Activated CD4-positive, alpha-beta memory T cell treated with anti-CD3 and anti-CD28 coated beads, Interleukin-2, amount 10 ng/mL, durations not matched to agents 7 days and 5 days (primary cell): ENCODE measurements at places on chromosomes 12 and 14. TPM values are rescaled to one million over a fixed set of nuclear protein-coding genes. Genes with fewer than 3 reads are reported as not detected.

Gene B4GALNT1
- total RNA-seq, result 1.4 TPM

GRCh38 chr14:71610797-71611196 lies 321.4 kb upstream of the RGS6 start:
- no peak for DNase-seq

Gene RNASE2
- total RNA-seq, result not detected

DNA sequence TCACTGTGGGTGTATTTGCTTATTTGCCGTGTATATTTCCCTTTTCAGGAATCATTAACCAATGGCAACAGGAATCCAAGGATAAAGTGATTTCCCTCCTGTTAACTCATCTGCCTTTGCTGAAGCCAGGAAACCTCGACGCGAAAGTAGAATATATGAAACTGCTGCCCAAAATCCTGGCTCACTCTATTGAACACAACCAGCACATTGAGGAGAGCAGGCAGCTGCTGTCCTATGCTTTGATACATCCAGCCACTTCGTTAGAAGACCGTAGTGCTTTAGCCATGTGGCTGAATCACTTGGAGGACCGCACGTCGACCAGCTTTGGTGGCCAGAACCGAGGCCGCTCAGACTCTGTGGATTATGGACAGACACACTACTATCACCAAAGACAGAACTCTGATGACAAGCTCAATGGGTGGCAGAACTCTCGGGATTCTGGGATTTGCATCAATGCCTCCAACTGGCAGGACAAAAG lies 135.1 kb downstream of the SAMD4A start:
- no peak for DNase-seq

DNA sequence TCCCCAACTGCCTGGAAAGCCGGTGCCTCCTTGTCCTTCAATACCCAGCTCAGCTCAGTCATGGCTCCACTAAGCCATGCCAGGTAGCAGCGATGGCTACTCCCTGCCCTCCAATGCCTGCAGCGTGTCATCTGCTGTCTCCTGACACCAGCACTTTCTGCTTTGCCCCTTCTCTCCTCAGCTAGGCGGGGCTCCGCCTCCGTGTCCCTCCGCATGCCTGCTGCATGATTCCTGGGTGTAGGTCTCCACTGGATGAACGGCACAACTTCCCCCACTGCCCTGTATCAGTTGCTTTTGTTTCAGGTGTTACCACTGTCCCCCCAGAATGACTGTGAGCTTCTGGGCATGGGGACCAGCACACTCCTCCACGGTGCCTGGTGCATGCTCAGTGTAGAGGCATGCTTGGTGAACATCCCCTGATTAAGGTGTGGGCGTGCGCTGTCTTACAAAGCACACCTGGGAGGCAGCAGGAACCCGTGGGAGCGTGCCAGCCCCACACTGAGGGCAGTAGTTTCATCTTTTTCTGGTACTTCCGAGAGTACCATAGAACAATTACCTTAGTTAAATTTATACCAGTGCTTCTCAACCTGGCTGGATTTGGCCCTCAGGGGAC lies 179.4 kb upstream of the PRMT8 start:
- no peak for DNase-seq

DNA sequence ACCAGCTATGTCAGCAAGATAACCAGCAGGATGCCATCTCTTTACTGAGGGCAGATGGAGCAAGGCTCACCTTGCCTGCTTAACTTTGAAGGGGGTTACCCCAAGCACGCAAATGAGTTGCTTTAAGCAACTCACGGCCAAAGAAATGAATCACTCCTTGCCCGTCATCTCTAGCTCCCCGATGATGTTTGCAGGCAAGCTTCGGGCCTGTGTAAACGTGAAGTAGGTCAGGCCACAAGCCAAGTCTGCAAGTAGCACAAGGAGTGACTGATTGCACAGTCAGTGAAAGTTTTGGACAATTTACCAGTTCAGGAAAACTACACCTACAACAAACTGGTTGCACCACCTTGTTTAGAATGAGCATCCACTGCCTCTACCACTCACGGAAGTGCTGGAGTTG lies 699.7 kb upstream of the TBX3 start:
- no peak for DNase-seq

Gene PLEKHG7
- 0.18 TPM for total RNA-seq

DNA sequence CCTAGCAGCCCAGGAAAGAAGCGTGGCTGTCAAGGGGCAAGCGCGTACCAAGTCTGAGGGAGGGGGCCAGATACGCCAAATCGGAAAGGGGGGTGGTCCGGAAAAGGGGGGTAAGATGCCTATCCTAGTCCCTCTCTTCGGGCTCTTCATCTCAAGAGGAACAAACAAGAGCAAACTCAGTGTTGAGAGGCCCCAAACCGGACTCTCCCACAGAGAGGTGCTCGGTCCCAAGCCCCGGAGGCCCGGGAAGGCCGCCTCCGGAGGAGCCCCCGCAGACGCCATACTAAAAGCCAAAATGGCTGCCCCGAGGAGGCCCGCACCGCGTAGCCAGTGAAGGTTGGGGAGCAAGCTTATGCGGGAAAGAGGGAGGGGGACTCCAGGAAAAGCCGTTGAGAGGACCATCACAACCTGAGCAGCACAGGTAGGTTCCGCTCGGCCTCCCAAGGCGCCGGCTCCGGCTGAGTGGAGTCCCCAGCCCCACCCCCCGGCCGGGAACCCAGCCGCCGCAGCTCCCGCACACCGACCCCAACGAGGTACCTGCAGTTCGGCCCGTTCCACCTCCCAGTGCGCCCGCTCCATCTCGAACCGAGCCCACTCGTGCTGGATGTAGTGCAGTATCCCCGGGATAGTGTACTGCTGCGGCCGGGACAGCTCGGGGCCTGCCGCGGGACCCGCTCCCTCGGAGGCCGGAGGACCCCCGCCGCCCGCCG lies at the start of gene AP4S1:
Gene AP4S1 (plus strand): TSS at position 283 of the 710 bp plus-strand sequence. CDS start 40,548 bp downstream, outside the sequence.
- peak; percentile 59 for DNase-seq

DNA sequence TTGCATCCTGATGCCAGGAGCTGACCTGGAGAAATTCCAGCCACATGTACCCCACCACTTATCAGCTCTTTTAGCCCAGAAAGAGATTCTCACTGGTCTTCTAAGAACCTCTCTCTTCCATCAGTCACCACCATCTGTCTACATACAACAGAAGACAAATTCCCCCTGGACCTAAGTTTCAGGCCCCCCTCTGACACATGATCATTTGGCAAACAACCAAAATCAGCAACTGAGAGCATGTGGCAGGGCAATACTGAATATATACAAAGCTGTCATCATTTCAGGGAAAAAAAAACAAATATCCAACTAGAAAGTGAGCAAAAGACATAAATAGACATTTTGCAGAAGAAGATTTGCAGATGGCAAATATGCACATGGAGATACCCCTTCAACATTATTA lies 180.2 kb downstream of the FOXN3 start:
- no peak for DNase-seq

DNA sequence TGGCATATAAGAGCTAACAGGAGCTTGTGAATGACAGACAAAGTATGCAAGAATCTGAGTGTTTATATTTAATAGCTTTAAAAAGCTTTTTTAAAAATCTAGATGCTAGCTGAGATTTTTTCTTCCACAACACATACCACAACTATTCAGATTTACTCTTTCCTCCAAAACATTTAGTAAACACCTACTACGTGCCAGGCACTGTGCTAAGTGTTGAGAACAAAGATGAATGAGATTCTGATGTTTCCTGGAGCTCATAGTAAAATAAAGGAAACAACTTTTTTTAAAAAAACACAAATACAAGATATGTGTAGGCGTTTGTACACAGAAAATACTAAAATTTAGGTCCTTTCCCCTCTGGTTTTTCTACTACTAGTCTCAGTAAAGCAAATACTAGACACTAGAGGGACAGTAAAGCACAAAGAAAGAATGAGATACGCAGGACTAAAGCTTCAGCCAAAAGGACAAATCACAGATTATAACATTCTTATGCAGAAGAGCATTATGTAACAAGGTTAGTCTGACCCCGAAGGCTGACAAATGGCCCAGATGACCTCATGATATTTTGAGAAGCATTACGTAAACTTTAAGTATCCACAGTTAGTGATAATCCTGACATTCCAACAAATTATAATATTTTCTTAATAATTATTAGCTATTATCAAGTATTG lies 78.6 kb upstream of the PAWR start:
- DNase-seq, result no peak

DNA sequence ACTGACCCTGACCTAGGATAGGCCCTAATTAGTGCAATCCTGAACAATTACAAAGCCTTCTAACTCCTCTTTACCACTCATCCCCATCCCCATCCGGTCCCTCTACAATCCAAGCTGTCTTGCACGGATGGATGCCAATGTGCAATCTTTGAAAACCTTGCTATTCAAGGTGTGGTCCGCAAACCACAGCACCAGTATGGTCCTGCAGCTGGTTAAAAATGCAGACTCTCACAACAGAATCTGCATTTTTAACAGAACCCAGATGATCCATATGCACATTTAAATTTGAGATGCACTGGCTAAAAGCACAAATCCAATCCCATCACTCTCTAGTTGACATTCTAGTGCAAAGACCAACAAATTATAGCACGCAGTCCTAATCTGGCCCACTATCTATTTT lies 230.6 kb upstream of the KRR1 start:
- DNase-seq, result no peak

GRCh38 chr14:84253326-84253725 lies 1276.6 kb upstream of the FLRT2 start:
- DNase-seq, result no peak

DNA sequence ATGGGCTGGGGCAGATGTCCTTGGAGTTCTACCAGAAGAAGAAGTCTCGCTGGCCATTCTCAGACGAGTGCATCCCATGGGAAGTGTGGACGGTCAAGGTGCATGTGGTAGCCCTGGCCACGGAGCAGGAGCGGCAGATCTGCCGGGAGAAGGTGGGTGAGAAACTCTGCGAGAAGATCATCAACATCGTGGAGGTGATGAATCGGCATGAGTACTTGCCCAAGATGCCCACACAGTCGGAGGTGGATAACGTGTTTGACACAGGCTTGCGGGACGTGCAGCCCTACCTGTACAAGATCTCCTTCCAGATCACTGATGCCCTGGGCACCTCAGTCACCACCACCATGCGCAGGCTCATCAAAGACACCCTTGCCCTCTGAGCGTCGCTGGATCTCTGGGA lies 2.7 kb upstream of the SMIM41 start:
- no peak for DNase-seq

- DNase-seq, result no peak
Measured at GRCh38 chr12:4297617-4298016, 23.4 kb upstream of the TIGAR start.

Gene PLCZ1
- not detected for total RNA-seq

Gene PGAM5
- total RNA-seq, result 32.5 TPM

DNA sequence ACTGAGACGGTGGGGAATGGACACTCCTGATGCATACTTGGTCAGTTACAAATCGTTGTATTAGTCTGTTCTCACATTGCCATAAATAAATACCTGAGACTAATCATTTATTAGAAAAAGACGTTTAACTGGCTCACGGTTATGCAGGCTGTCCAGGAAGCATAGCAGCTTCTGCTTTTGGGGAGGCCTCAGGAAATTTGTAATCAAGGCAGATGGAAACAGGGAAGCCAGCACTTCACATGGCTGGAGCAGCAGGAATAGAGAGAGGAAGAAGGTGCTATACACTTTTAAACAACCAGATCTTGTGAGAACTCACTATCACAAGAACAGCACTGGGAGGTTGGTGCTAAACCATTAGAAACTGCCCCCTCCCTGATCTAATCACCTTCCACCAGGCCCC lies 418.2 kb downstream of the FLRT2 start:
- DNase-seq, result no peak

DNA sequence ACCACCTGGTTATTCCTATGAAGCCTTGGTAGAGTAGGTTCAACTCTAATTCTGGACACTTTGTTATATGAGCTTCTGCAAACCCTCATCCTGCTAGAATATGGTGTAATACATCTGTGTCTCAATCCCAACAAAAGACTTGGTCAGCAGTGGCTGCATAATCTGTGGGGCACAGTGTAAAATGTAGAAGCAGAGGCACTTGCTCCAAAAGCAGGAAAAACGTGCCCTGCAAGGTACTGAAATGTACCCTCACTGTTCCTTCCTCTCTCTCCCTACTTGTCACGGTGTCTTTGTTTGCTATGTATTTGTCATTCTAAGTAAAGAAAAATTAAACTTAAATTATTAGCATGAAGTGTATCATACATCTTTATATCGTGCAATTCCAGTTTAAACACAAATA lies 267.9 kb downstream of the BCL11B start:
- no peak for DNase-seq

GRCh38 chr12:22800332-22800731 lies 175.4 kb downstream of the ETNK1 start:
- no peak for DNase-seq

Gene SMIM41
- not detected for total RNA-seq

GRCh38 chr12:86050010-86050409 lies 175.9 kb downstream of the NTS start:
- DNase-seq, result no peak

GRCh38 chr14:89805501-89805900 lies 149.0 kb downstream of the EFCAB11 start:
- DNase-seq, result no peak

- peak; percentile 47 for DNase-seq
Measured at GRCh38 chr14:102363182-102363943, 622 bp downstream of the TECPR2 start.

Gene P2RX2
- total RNA-seq, result not detected

Gene DBX2
- total RNA-seq, result not detected

DNA sequence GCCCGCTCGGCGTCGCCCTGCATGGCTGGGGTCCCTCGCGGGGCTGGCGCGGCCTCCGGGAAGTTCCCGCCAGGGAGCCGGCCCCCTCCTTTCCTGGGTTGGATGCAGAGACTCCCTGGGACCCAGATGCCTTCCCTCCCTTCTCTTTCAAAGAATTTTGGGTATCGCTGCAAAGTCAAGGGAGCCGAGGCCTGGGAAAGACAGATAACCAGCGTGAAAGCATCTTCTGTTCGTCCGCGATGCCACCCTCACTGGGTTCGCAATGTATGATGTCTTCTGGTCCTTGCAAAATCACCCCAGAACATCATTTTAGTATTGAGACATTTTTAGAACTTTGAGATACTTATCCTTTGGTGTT lies 451 bp downstream of the IRAK3 start:
- no peak for DNase-seq

Gene USP44
- 1.5 TPM for total RNA-seq

Gene ZNF385A
- 1.2 TPM for total RNA-seq

Gene CLEC9A
- not detected for total RNA-seq

GRCh38 chr12:120394483-120395367 lies 25.8 kb upstream of the MSI1 start:
- DNase-seq, result no peak

Gene MGP
- total RNA-seq, result not detected

DNA sequence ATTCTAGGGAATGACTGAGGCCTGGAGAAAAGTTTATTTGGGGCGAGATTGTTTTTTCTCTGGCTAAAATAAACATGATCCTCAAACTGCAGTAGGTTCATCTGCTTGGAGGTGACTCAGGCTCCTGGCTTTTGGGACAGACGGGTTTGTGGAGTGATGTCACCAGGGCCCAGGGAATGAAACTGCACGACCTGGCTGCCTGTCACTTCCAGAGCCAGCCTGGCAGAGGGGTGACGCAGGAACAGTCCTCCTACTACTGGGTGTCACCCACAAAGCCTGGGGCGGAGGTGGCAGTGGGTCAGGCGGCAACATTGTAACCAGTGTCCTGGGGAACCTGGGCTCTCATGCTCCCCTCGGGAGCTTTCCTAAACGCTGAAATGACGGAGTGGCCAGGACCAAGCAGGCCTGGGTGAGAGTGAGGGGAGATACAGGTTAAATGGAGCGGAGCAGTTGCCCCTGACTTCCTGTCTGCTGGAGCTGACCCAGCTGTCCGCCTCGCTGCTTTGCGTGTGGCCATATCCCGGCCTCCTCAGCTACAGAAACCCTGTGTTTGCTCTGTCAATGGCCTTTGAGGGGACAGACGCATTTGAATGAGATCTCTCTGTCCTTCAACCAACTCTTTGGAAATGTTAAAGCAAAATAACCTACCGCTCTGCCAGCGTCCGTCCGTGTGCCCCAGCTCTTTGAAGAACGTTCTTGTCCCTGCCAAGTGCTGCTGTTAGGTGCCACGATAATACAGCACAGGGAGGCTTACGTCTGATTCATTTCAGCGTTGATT lies 6.5 kb downstream of the HIP1R start:
- DNase-seq, result no peak
